Right atrium auricular region (tissue), 2 donors: ENCODE measurements at places on chromosomes 6 and 20. TPM values are rescaled to one million over a fixed set of nuclear protein-coding genes. Genes with fewer than 3 reads are reported as not detected.

- DNase-seq = no peak
- H3K4me1 ChIP-seq = no peaks in the 10 kb centered on the region
- H3K4me3 ChIP-seq = no peak overlapping the region
Observed at GRCh38 chr20:584161-584970, 25.7 kb downstream of the TCF15 start.

PI3 gene
- total RNA-seq = not detected

DNA sequence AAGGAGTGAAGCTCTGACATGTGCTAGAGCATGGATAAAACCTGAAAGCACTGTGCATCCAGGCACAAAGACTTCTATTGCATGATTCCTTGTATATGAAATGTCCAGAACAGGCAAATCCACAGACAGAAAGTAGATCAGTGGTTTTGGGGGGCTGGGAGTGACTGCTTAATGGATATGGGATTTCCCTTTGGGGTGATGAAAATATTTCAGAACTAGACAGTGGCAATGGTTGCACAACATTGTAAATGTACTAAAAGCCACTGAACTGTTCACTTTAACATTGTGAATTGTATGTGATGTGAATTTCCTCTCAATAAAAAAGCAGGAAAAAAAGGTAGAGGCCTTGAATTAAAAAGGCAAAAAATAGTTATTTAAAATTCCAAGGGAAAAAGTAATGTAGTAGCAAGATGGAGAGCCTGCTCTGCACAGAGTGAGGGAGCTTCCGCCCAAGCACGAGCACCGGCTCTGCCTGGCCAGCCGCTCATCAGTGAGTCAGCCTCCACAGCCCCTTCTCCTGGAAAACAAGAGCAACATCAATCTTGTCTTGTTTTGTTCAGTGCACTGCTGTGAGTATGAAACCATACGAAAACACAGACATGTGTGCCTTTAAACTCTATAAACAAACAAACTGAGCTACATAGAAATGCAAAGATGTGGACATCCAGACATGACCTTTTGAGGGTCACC, 74.6 kb upstream of the THBS2 start:
- no peak for DNase-seq
- H3K36me3 ChIP-seq = no peaks in the 10 kb centered on the region
- H3K27me3 ChIP-seq = no peaks in the 10 kb centered on the region
- H3K4me3 ChIP-seq = no peak overlapping the region

DNA sequence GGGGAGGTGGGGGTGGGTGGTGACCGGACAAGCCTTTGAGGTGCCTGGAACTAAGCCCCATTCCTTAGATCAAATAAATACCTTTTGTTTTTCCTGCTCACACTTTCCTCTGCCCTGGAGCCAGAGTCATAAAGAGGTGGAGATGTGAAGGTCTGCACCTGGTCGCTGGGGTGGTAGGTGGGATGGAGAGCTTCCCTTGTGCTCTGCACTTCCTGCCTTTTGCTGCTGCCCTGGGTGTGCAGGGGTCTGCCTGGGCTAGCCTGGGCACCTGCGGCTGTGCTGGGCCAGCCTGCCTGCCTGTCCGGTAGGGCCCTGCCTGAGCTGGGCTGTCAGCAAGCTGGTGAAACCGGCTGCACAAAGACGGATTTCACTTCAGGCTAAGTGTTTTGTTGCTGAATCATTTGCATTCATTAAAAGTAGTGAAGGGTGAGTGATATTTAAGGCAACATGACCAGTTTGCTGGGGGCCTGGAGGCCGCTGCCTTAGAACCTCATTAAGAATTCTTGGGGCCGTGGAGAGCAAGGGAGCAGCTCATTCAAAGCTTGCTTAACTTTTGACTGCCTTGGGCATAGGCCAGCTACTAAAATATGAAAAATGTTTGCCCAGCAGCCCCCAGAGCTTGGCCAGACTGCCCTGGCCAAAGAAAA, 20.5 kb downstream of the PTK7 start:
- DNase-seq = no peak
- H3K4me1 ChIP-seq = no peaks in the 10 kb centered on the region
- no peak overlapping the region for H3K27ac ChIP-seq
- H3K4me3 ChIP-seq = no peak overlapping the region
- no peaks in the 10 kb centered on the region for H3K27me3 ChIP-seq
- H3K36me3 ChIP-seq = no peaks in the 10 kb centered on the region

- peak; percentile 87 for DNase-seq
- H3K27ac ChIP-seq = peak overlapping the region; percentile 97
- no peaks in the 10 kb centered on the region for H3K36me3 ChIP-seq
- H3K4me3 ChIP-seq = peak overlapping the region; percentile 96
Observed at GRCh38 chr6:3749977-3750316, 1.6 kb downstream of the PXDC1 start.

SENP6 gene
- total RNA-seq = 54.6 TPM

MAP7 gene
- total RNA-seq = 1.0 TPM

TAGAP gene
- total RNA-seq = 3.2 TPM

GRCh38 chr6:54860739-54861138, 14.2 kb downstream of the FAM83B start:
- H3K27me3 ChIP-seq = no peaks in the 10 kb centered on the region
- H3K4me3 ChIP-seq = no peak overlapping the region
- H3K4me1 ChIP-seq = no peaks in the 10 kb centered on the region
- DNase-seq = no peak

DNA sequence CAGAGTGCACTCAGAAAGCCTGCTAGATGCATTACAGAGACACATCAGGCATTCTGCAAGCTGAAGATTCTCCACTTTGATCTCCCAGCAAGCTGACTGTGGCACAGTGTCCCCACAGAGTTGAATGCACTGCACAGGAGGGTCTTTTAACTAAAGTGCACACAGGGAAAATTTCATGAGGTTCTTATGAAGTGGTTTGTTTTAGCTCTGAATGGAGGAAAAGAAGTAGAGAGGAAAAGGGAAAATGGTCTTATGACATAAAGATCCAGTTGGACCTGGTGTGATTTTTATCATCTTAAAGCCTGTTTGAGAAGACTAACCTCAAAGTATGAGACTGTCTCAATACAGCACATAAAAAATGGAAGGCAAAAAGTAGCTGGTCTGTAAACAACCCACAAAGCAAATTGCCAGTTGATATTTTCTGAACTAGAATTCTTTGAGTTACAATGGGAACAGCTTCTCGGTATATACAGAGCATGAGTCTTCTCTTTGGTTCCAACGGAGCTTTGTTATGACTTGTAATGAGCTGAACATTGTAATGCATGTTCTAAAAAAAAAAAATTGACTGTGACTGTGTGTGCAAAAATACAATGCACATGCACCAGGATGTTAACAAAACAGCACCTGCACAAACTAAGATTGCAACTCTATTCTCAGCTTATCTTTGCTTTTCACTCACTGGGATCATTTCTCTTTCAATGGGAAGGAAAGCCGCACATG, 383.0 kb upstream of the ID4 start:
- DNase-seq = no peak
- no peak overlapping the region for H3K27ac ChIP-seq
- no peaks in the 10 kb centered on the region for H3K27me3 ChIP-seq
- H3K4me1 ChIP-seq = no peaks in the 10 kb centered on the region

DNA sequence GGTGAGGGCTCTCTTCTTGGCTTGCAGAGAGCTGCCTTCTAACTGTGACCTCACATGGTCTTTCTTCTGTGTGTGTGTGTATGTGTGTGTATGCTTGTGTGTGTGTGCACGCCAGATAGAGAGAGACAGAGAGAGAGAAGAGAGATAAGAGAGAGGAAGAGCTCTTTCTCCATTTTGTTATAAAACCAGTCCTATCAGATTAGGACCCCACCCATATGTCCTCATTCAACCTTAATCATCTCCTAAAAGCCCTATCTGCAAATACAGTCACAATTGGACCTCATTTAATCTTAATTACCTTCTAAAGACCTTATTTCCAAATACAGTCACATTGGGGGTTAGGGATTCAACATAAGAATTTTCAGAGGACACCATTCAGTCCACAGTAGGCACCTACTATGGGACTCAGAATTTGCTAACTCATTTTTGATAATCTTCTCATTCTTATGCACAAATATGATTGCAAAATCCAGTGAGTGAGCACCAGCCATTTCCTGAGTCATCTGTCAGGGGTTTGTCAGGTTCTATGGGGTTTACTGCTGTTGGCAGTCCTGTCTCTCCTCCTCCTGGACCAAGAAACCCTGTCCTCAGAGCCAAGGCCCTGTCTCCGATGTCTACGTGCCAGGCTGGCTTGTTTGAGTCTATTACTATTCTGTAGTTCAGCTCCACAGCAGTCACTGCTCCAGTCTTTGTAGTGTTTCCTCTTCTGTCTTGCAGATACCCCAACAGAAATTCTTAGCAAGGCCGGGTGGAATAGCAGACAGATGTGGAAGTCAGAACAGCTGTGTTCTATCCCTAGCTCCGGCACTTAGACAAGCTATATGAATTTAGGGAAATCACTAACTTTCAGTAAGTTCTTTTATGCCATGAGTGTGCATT, 59.0 kb upstream of the FAM184A start:
- H3K27me3 ChIP-seq = no peaks in the 10 kb centered on the region
- DNase-seq = no peak
- H3K4me1 ChIP-seq = no peaks in the 10 kb centered on the region
- H3K36me3 ChIP-seq = no peaks in the 10 kb centered on the region

TPD52L1 gene
- total RNA-seq = 29.4 TPM

OR14J1 gene
- total RNA-seq = not detected

- no peak overlapping the region for H3K4me3 ChIP-seq
- no peak overlapping the region for H3K27ac ChIP-seq
- no peaks in the 10 kb centered on the region for H3K4me1 ChIP-seq
- DNase-seq = no peak
Observed at GRCh38 chr6:18457065-18457737, 70.1 kb downstream of the RNF144B start.

LAMA4 gene
- 37.2 TPM for total RNA-seq

DNA sequence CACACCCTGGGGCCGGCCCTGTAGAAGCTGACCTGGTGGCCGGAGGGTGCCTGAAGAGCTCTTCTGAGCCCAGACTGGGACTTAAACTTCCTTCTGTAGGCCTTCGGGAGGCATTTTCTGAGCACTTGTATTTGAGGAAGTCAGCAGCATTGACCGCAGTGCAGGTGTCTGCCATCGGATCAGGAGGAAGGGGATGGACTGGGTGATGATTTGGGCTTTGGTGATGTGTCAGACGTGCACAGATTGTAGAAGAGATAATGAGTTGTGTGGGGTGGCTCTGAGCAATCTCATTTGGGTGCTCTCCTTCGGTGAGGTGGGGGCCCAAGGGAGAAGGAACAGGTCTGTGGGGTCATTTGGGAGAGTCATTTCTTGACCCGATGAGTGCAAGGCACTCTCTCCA, 150.9 kb downstream of the ARID1B start:
- no peak overlapping the region for H3K4me3 ChIP-seq
- no peaks in the 10 kb centered on the region for H3K36me3 ChIP-seq
- no peak overlapping the region for H3K27ac ChIP-seq
- no peak for DNase-seq
- H3K27me3 ChIP-seq = no peaks in the 10 kb centered on the region

DNA sequence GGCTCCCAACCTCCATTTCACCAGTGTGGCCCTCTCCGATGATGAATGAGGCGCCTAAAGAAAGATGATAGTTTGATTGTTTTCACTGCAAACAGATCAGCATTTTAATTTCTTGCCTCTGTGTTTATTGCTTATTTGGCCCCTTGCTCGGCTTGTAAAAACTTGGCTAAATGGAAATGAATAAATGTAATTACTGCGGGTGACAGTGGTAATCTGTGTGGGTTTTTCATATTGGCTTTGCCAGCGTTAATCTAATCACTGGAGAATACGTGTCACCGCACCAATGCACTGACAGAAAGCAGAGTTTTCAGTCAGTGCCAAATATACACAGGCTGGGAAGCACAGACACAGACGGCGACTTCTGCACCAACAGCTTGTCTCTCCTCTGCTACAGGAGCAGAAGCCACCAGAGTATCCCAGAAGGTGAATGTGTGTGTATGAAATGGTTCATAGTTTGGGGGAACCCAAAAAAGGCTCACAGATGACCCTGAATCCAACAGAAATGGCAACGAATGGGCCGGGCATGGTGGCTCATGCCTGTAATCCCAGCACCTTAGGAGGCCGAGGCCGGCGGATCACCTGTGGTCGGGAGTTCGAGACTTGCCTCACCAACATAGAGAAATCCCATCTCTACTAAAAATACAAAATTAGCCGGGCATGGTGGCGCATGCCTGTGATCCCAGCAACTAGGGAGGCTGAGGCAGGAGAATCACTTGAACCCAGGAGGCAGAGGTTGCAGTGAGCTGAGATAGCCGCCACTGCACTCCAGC, 534.0 kb downstream of the PKHD1 start:
- no peak for DNase-seq
- no peaks in the 10 kb centered on the region for H3K4me1 ChIP-seq
- no peak overlapping the region for H3K27ac ChIP-seq
- H3K27me3 ChIP-seq = no peaks in the 10 kb centered on the region
- H3K4me3 ChIP-seq = no peak overlapping the region

- no peak overlapping the region for H3K4me3 ChIP-seq
- H3K27me3 ChIP-seq = no peaks in the 10 kb centered on the region
- no peaks in the 10 kb centered on the region for H3K36me3 ChIP-seq
- no peak overlapping the region for H3K27ac ChIP-seq
- peaks cover 54% of the 10 kb centered on the region for H3K4me1 ChIP-seq
Observed at GRCh38 chr20:62023935-62024334, 41.7 kb downstream of the TAF4 start.

DNA sequence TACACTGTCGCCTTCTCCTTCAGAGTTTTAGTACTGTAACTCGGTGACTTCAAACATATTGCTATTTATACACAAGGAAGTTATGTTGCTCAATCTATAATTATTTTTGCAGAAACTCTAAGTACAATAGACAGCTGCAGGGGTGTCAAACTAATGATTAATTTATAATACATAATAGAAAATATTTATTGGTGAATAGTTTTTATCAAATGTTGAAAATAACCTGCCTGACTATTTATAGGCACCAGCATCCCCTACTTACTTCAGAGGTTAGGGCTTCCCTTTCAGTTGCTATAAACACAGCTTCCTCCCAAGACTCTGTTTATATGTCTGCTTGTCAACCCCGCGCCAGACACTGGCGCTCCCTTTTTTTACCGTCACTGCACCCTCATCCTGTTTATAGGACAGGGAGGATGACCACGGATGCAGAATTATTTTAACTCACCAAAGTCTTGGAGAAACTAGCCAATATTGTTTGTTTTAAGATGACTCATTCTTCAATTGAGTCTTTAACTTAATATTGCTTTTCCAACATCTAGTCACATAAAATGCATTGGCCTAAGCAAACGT, 225.0 kb downstream of the ALDH8A1 start:
- H3K4me3 ChIP-seq = no peak overlapping the region
- no peaks in the 10 kb centered on the region for H3K36me3 ChIP-seq
- no peaks in the 10 kb centered on the region for H3K27me3 ChIP-seq
- H3K27ac ChIP-seq = no peak overlapping the region
- DNase-seq = no peak
- H3K4me1 ChIP-seq = peaks cover 26% of the 10 kb centered on the region

MOCS3 gene
- total RNA-seq = 3.1 TPM

GRCh38 chr6:163955756-163956155, 541.2 kb downstream of the QKI start:
- H3K4me1 ChIP-seq = no peaks in the 10 kb centered on the region
- DNase-seq = no peak
- no peak overlapping the region for H3K27ac ChIP-seq
- no peak overlapping the region for H3K4me3 ChIP-seq
- H3K27me3 ChIP-seq = no peaks in the 10 kb centered on the region

- H3K27me3 ChIP-seq = no peaks in the 10 kb centered on the region
- no peak overlapping the region for H3K27ac ChIP-seq
- no peaks in the 10 kb centered on the region for H3K4me1 ChIP-seq
- DNase-seq = no peak
- peaks cover 42% of the 10 kb centered on the region for H3K36me3 ChIP-seq
Observed at GRCh38 chr6:33699131-33699530, 12.4 kb downstream of the UQCC2 start.

STMN3 gene
- 5.7 TPM for total RNA-seq
